ENCODE measurements at places on chromosomes 2 and 18. TPM values are rescaled to one million over a fixed set of nuclear protein-coding genes. Genes with fewer than 3 reads are reported as not detected.

DNA sequence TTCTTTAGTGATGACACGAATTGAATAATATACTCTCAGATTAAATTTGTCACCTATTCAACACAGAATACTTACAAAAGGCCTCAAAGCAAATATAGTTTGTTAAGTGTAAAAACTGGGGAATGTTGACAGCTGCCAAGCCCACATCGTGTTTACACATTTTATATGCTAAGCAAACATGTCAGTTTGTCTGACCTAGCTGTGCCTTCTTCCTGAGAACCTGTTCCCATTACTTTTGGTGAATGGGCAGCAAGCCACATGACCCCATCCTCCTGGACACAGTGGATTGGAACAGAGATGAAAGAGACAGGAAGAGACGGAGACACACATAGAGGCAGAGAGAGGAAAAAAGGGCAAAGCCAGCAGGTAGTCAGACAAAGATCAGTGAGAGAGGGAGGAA, 22.9 kb upstream of the CUL3 start:
- H3K27me3 ChIP-seq: no peaks in the 10 kb centered on the region
- no peak for DNase-seq
- no peak overlapping the region for H3K27ac ChIP-seq
- H3K36me3 ChIP-seq: no peaks in the 10 kb centered on the region
- H3K4me3 ChIP-seq: no peak overlapping the region
- no peaks in the 10 kb centered on the region for H3K4me1 ChIP-seq

- no peak for DNase-seq
- no peak overlapping the region for H3K4me3 ChIP-seq
- H3K36me3 ChIP-seq: no peaks in the 10 kb centered on the region
Observed at GRCh38 chr2:121860033-121860757, 104.7 kb downstream of the TSN start.

GRCh38 chr2:76314271-76315020, 603.7 kb upstream of the GCFC2 start:
- no peaks in the 10 kb centered on the region for H3K27me3 ChIP-seq
- no peak overlapping the region for H3K4me3 ChIP-seq
- no peaks in the 10 kb centered on the region for H3K4me1 ChIP-seq
- no peak for DNase-seq

DCDC2C gene
- 0.83 TPM for total RNA-seq

PARD6G gene
- total RNA-seq: 5.4 TPM

TEKT4 gene
- not detected for total RNA-seq

ANTXR1 gene
- 74.6 TPM for total RNA-seq

RAB6C gene
- 0.42 TPM for total RNA-seq

CYBRD1 gene
- total RNA-seq: 281 TPM
